Gastroesophageal sphincter (tissue), 4 donors: ENCODE measurements at places on chromosomes 11 and 22. TPM values are rescaled to one million over a fixed set of nuclear protein-coding genes. Genes with fewer than 3 reads are reported as not detected.

CDC42BPG gene
- total RNA-seq = 0.13 TPM

C22orf31 gene
- total RNA-seq = not detected

FOLR1 gene
- 23.7 TPM for total RNA-seq

EFEMP2 gene
- 82.9 TPM for total RNA-seq

NARS2 gene
- total RNA-seq = 9.0 TPM
